ENCODE measurements at places on chromosomes 1 and 21.

GRCh38 chr1:25566730-25567341 is 23.4 kb downstream of the LDLRAP1 start:
- no peak for DNase-seq

DNA sequence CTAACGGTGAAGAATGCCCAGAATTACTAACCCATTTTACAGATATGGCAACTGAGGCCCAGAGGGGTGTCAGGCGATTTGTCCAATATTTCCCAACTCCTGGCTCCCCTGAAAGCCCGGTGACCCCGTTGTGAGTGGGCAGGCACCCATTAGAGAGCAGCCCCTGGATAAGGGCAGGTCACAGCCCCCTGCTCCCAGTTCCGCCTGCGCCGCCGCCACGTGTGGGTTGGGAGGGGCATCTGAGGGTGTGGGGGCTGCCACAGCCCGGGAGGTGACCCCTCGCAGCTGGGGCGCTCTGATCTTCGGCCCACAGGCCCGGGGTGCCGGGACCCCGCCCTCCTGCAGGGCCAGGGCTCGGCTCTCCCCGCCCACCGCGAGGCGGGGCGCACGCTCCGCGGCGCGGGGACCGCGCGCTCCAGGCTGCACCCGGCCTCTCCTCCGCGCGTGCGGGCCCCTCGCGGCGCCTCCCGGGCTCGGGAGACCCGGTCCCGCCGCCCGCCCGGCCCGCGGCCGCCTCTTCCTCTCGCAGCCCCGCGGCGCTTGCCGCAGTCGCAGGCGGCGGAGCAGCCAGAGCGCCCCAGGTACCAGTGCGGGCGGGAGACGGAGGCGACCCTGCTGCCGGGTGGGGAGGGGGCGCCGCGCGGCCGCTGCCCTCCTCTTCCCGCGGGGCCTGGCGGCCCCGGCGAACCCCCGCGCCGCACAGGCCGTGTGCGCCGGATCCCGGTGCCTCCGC is at the start of gene HTR6:
TSS of gene HTR6 (plus strand) at position 423 of the 733 bp plus-strand sequence. CDS start 879 bp downstream, outside the sequence.
- DNase-seq = no peak

- no peak for DNase-seq
Observed at GRCh38 chr1:93374334-93375106, 28.8 kb downstream of the DR1 start.

- no peak for DNase-seq
Observed at GRCh38 chr1:230306169-230306568, 120.0 kb downstream of the PGBD5 start.

GRCh38 chr1:103372866-103373265 is 152.6 kb upstream of the RNPC3 start:
- no peak for DNase-seq

DNA sequence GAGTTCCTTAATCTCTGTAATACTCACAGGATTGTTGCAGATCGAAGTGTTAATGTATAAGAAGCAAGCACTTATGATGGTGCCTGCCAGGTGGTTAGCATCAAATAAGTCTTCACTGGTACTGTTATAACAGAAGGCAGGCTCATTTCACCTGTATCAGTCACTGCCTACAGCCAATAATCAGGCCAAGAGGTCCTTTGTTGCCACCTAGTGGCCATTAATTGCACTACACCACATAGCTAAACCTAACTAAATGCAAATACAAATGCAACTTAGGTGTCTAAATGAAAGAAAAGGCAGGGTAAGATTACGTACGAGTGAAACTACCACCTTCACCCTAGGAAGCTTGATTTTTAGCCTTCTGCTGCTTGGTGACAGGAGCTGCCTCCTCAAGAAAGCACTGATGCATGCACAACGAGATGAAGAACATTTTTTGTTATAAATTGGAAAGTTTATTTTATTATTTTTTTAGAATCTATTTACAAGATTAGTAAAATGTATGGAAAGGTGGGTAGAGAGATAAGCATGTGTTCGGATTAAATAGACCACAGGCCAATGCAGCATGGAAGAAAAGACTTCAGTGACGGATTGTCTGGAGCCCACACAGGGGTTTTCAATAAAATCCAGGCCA is 334.8 kb upstream of the CAMK1G start:
- peak; percentile 80 for DNase-seq

DNA sequence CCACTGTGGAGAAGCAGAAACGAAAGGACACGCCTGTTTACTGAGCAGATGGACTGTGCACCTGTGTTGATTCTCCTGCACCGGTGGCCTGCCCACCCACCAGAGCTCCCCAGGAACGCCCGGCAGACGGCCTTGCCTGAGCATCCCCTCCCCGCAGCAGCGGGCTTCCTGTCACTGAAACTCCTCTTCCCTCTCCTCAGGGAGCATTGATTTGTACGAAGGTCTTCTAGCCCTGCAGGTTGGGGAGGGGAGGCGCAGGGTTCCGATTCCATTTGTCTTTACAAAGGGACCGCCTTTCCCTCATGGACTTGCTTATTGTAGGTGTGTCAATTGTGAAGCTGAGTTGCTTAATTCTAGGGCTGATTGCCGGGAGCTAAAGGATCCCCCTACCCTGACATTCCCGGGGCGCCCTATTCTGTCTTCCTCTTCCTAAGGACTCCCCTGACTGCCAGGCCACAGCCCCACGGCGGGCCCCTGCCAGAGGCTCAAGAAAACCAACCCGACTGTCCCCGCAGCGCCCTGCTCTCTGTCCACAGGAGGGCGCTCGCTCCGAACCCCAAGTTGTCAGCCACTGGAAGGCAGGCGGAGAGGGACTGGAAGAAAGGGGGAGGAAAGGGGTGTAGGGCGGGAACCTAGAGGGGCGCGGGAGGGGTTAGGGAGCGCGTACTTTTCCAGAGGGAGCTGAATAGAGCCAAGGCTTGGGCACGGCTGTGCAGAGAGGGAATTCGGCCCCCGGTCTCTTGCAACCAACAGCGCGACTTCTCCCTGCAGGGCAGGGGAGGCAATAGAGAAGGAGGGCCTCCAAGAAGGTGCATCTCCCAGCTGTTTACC is 2.8 kb downstream of the S100A6 start:
- peak; percentile 90 for DNase-seq

GRCh38 chr1:70979313-70979712 is 68.3 kb downstream of the PTGER3 start:
- DNase-seq = no peak

DNA sequence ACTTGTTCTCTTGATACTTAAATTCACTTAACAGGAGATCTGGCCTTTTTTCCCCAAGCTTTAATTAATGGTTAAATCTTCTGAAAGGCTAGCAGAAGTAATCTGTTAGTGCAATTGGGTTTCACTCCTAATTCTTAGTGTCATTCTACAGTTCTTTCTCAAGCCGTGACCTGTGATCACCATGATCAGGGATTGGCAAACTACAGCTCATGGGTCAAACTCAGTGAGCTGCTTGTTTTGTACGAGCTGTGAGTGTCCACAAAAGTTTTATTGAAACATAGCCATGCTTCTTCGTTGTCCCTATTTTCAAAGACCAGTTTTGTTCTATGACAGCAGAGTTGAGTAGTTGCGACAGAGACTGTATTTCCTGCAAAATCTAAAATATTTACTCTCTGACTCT is 109.4 kb upstream of the KCNJ15 start:
- no peak for DNase-seq

DNA sequence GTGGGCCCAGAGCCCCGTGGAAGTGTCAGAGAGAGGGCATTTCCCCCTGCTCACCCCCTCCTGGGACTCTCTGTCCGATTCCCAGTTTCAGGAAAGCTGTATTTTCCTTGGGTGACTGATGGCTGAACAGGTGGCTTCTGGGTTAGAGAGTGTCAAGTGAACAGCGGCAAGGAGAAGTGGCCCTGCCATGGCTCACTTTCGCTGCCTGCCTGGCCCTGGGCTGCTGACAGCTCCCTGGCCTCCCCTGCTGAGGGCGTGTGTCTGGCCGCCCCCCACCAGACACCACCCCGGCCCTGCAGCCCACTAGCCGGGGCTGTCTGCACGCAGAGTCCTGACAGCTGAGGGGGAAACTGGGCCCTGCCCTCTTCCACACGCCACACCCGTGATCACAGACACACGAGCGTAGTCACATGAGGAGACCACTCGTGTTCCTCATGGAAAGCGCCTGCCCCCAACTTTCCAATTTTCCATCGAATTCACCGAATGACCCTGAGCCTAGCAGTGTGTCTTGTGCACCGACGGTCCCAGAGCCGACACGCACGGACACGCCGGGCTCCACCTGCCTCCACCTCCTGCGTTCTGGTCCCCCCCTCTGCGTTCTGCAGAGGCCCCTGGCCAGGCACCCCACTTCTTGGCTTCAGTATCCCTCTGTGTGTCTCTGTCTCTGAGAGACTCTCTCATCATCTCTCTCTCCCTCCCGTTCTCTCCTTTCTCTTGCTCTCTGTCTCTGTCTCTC is 60.6 kb upstream of the CASZ1 start:
- no peak for DNase-seq

GRCh38 chr1:24413350-24414163 is at the start of gene STPG1:
Gene STPG1, minus strand, starts transcription at chr1:24413782. Its CDS starts 12,394 bp downstream, at chr1:24401388.
- DNase-seq = peak; percentile 92

DNA sequence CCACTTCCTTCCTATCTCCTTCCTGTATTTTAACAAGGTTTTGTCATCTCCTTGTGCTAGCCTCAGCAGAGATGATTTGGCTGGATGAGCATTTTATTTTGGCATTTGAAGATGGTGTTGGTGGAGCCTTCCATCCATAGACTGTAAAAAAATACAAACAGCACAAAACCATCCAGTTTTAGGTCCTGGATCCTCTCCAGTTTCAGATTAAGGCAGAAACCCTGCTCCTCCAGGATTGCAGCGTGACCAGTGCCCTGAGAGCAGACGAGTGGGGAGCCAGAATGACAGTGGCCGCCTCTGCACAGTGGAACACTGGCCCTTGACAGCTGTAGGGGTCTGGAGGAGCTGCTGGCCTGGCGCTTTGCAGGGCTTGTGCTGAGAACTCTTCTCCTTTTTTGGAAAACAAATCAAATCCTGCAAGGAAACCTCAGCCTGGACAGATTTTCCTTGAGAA is 72.2 kb upstream of the GADD45A start:
- no peak for DNase-seq

DNA sequence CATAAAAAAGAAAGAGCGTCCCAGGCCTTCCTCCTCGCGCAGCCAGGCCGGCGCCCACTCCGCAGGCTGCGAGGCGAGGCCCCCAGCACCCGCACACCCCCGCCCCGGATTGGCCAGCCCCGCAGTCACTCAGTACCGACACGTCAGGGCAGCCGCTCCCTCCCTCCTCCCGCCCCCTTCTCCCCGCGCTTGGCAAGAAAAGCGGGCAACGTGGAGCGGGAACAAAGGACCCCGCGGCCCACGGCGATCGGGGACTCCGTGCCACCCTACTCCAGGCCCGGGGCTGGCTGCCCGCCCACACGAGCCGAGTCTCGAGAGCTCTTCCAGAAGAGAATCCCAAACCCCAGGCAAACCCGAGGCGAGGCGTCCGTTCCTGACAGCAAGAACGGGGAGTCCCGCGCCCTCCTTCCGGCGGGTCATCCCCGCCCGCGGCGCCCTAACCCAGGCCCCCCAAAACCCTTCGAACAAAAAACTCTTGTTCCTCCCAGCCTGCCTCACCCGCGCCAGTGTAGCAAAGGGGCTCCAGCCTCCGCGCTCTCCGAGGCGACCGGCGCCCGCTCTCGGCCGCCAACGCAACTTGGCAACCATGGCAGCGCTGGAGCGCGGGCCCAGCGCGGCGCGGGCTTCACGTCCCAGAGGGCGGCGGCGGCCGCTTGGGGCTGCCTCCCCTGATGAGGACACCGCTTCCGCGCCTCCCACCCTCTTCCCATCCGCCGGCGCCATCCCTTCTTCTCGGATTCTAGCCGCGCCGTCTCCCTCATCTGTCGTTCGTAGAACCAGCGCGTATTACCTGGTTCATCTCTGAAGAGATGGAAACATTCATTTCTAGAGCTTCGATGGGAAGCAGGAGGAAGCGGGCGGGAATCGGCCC is 645 bp downstream of the IVNS1ABP start:
- peak; percentile 95 for DNase-seq

- no peak for DNase-seq
Observed at GRCh38 chr1:242784084-242784483, 259.6 kb upstream of the PLD5 start.

GRCh38 chr1:18037651-18038050 is 69.9 kb upstream of the IGSF21 start:
- DNase-seq = no peak

DNA sequence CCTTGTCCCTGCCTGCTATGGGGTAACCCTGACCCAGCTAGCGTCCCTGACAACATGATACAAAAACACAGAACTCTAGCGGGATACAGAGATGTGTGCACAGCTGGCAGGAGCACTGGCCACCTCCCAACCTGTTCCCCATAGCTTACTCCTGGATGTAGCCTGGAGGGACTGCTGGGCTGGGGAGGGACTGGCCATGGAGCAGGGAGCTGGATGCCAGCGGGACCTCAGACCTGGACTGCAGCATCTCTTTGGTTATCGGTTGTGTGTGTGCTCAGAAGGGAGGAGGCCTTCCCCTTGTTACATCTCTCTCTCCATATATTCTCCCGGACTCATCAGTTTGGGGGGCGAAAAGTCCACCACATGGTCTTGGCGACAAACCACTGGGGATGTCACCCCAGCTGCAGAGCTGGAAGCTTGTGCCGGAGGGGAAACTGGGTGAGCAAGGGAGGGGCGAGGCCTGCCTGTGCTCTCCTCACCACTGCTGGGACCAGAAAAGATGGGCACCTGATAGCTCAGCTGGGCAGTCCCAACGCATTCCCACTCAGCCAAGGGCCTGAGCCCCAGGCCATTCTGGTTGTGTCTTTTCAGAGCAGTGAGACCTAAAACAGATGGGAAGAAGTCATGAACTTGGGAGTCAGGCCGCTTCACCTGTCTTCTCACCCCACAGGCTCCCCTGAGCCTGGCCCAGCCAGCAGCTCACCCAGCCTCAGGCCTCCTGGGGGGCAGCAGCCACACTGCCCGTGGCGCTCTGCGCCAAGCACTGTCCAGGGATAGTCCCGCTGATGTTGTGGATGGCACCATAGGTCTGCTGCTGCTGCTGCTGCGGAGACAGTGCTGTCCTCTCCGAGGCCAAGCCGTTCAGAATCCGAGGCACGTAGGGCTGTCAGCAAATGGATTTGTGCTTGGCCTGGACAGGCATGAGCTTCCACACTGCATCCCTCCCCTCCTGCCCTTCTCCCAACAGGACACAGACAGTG is 35.6 kb downstream of the TMEM63A start:
- DNase-seq = no peak

- DNase-seq = no peak
Observed at GRCh38 chr1:9182784-9183257, 51.8 kb upstream of the H6PD start.

GRCh38 chr1:246971090-246971721 is 36.7 kb downstream of the ZNF695 start:
- peak; percentile 66 for DNase-seq

DNA sequence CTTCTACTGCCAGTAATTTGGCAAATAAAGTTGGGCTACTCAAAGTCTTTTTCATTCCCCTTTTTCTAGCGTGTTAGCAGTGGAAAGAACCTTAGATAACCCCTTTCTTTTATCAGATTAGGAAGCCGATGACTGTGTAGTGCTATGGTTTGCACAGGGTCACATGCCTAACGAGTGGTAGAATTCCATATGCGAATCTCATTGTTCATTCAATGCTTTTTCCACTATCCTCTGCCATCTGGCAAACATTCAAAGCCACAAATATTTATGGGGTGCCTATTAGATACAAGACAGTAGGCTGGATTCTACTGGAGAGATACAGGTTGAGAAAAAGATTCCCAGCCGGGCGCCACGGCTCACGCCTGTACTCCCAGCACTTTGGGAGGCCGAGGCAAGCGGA is 14.9 kb upstream of the IER5 start:
- DNase-seq = no peak

GRCh38 chr1:145690587-145691558 is 16.3 kb downstream of the PDZK1 start:
- DNase-seq = peak; percentile 81

GRCh38 chr21:31092832-31093625 is 54.8 kb upstream of the KRTAP19-8 start:
- no peak for DNase-seq

GRCh38 chr1:193275773-193276172 is 89.4 kb upstream of the B3GALT2 start:
- DNase-seq = peak; percentile 57
